ENCODE measurements at places on chromosomes 13 and 19. TPM values are rescaled to one million over a fixed set of nuclear protein-coding genes. Genes with fewer than 3 reads are reported as not detected.

- peak; percentile 33 for DNase-seq
Observed at GRCh38 chr19:8641908-8642547, 11.6 kb downstream of the NFILZ start.

GRCh38 chr19:44824761-44825160 lies 15.9 kb downstream of the BCAM start:
- no peak for DNase-seq

DNA sequence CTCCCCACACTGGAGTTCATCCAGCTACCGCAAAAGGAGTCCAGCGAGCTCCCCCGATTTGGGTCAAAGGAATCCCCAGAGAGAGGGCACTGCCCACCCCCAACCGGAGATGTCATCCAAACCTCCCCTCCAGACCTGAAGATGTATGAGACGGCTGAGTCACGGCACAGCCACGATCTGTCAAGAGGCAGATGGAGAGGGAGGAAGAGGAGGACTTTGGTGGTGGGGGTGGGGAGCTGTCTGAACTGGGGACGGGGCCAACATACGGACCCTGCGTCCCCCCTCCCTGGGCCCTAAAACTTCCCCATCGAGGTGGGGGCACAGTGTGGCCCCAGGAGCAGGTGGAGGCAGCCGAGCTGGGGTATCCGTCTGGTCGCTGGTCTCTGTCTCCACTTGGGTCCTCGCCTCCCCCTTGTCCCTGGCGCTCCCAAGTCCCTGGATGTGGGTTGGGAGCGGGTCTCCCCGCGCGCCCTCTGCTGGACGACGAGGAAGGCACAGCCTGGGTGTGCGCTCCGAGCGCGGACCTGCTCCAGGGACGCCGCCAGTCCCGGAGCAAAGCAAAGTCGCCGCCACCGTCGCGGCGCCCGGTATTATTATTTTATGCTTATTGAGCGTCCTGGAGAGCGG lies 3.8 kb downstream of the PDE4A start:
- no peak for DNase-seq

DNA sequence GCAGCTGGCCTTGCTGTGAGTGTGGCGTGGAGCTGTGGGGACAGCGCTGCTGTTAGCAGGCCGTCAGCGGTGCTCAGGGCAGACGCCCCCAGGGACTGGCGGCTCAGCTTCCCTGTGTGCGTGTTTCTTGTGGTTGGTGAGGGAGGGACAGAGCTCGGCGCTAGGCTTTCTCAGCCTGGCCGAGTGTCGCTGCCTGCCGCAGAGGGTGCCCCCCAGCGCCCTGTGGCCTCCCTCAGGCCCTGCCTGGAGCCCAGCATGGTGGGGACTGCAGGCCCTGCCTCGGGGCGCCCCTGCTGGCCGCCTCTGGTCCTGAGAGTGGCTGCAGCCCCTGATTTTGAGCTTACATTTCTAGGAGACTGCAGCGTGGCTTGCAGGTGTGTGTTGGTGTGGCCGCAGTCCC lies 35.5 kb downstream of the DOT1L start:
- DNase-seq = no peak

DNA sequence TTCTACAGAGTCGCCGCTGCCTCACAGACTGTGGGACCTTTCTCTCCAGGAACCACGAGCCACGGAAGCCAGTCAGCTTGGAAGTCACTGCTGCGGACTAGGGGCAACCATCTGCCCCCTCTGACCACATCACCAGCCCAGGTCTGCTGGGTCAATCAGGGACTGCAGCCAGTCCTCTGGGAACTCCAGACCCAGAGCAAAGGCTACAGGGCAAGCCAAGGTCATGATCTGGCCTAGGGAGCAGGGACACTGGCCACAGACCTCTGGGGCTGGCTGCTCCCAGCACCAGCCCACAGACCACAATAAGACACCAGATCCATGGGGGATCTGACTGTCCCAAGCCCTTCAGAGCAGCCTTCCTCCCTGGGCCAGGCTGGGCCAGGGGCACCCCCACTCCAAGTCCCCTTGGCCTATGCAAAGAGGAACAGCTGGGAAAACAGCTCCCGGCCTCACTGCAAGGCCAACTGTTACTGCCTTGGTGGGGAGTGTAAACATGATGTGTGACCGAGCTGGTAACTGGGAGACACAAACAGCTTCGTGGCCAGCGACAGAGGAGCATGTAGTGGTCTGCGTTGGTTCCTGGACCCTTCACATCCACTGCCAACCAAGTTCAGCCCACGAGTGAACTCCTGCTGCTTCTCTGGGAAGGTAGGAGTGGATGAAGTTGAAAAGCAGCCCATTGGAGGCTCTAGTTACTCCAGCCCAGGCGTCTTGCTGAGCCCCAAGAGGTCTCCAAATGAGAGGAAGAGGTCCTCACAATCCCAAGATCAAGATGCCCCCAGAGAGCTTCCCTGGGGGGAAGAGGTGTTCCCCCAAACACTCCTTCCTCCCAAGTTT lies 1.5 kb downstream of the AKT2 start:
- DNase-seq = no peak

DNA sequence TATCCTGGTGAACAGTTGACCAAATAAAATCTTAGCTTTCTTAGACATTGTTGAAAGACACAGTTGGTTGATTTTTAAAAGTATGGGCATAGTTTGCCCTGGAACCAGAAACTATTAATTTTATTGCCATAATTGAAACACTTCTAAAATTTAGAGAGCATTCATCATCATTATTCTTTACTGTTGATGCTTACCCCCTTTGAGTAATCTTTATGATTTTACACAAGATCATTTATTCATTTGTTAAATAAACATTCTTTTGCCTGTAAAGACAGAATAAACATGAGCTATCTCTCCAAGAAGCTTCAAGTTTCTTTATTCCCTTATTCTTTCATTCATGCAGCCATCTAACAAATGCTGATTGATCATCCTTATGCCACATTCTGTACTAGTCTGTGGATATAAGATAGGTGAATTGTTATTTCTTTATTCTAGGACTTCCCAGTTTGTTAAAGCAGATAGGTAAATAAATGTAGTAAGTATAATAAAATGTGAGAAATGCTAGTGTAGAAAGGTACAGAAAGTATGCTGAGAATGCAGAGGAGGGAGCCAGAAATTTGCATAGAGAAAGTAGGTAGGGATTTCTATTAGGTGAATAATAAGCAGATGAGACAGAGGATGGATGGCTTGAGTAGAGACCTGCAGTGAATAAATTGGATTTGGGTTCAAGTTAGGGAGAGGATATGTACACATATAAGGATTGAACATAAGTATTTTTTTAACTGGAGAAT lies 8.2 kb downstream of the SERTM1 start:
- no peak for DNase-seq

- DNase-seq = no peak
Observed at GRCh38 chr13:62626771-62627170, 1211.1 kb upstream of the PCDH20 start.

- DNase-seq = no peak
Observed at GRCh38 chr19:42465827-42466280, 23.1 kb upstream of the CXCL17 start.

GRCh38 chr19:41705393-41706174 lies 2.8 kb upstream of the CEACAM5 start:
- no peak for DNase-seq

DNA sequence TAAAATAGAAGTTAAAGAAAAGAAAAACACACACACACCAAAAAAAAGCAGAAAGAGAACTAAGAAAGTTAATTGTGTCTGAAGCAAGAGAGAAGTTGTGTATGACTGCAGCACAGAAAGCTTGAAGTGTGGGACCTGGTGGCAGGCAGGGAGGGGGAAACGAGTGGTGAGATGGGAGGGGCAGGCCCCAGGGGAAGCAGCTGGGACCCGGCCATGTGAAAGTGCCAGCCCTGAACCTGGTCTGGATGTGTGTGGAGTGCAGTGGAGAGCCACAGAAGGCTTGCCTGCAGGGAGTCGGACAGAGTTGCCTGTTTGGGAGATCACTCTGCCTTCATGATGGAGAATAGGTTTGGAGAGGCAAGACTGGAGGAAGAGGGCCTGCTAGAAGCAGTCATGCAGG lies 199.0 kb downstream of the GGACT start:
- no peak for DNase-seq

- no peak for DNase-seq
Observed at GRCh38 chr13:22061371-22061805, 390.5 kb downstream of the FGF9 start.

GRCh38 chr13:76864259-76864658 lies 21.9 kb downstream of the KCTD12 start:
- no peak for DNase-seq

GRCh38 chr19:17778968-17779929 lies 15.7 kb upstream of the B3GNT3 start:
- peak; percentile 46 for DNase-seq

- no peak for DNase-seq
Observed at GRCh38 chr19:21432590-21432989, 35.7 kb downstream of the ZNF493 start.

DNA sequence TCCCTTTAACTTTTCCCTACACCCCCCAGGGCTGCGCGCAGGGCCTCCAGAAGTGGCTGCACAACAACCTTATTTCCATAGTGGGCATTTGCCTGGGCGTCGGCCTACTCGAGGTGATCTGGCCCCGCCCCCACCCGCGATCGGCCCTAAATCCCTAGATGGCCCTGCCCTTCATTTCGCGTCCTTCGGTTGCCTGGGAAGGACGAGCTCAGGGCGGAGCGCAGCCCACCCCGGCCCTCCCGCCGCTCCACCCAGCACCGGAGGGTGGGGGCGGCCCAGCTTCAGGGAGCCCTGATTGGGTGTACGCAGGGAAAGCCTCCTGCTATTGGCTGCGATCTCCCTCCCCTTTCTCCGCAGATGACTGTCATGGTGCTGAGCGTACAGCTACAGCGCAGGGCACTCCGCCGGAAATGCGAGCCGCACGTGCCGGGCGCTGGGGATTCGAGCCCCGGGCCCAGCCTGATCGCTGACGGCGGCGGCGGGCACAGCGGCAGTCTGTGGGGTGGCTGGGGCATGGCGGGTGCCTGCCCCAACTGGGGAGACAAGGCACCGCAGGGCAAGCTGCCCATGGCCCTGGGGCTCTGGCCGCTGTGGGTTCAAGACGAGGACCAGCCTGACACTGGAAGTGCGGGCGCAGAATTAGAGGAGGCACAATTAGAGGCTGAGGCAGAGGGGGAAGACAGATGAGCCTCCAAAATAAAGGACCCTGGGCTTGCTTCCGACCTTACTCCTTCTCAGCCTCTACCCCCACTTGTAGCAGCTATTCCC lies 4.3 kb downstream of the CD37 start:
- peak; percentile 86 for DNase-seq

GRCh38 chr13:46229251-46229650 lies 17.5 kb downstream of the LRRC63 start:
- no peak for DNase-seq

- DNase-seq = no peak
Observed at GRCh38 chr13:71677124-71677523, 189.9 kb downstream of the DACH1 start.

DNA sequence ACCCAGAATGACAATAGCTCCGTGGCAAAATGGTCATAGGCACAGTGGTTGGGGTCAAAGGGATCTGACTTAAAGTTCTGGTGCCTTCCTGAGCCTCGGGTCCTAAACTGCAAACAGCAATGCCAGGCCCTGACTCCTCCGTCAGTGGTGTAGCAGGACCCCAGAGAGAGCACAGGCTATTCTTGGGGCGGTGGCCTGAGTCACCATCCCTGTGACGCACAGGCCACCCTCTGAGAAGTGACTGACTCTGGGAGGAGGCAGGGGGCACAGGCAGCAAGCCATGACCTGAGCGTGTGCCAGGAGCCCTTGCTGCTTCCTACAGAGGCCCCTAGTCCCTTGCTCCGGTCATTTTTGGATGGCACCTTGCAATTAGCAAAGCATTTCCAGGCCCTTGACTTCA lies 18.7 kb downstream of the PLVAP start:
- DNase-seq = no peak

The JAK3 gene
- 2.3 TPM for total RNA-seq

The ONECUT3 gene
- total RNA-seq = not detected

The ICAM4 gene
- total RNA-seq = 0.35 TPM

The NLRP5 gene
- not detected for total RNA-seq

The SBNO2 gene
- total RNA-seq = 40.5 TPM

The GIPC3 gene
- total RNA-seq = not detected

Measured in renal cortical epithelial cell (primary cell).